ENCODE measurements at places on chromosomes 4 and X.

DNA sequence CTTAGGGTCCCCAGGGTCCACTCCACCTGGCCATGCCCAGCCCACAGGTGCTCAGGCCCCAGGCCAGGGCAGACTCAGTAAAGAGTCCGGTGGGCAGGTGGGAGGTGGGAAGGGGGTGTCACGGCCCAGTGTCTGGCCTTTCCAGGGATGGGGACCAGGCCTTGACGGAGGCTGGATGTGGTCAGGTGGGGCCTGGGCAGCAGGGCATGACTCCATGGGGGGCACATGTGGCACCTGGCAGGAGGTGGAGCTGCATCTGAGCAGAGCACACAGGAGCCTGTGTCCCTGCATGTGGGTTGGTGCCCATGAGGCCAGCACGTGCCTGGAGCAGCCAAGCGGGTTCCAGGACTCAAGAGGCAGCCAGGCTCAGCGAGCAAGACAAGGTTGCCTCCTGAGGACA, 132.9 kb downstream of the FAM53A start:
- no peak for DNase-seq

GRCh38 chr4:65202853-65203236, 467.4 kb downstream of the EPHA5 start:
- no peak for DNase-seq

- DNase-seq: no peak
Observed at GRCh38 chrX:130173190-130173895, 1.6 kb downstream of the RAB33A start.

DNA sequence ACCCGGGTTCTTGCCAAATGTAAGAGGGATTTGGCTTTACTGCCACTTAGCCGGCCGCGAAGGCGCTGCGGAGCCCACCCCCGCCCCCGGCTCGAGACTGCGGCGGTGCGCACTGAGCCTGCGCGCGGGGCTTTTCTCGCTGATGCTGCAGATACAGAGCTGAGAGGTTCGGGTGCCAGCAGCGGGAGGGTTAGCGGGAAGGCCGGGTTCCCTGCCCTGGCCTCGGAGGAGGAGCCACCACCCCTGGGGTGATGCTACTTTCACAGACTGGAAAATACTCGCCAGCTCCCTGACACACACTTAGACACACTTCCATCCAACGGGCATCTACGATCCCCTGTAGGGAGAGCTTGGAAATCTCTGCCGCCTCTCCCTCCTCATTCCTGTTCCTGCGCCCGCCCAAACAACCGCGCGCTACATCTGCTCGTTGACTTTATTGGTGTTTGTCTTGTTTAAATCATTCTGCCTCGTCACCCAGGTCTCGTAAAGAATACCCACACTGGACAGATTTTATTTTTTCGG, 2.1 kb upstream of the PCDH7 start:
- DNase-seq: no peak

DNA sequence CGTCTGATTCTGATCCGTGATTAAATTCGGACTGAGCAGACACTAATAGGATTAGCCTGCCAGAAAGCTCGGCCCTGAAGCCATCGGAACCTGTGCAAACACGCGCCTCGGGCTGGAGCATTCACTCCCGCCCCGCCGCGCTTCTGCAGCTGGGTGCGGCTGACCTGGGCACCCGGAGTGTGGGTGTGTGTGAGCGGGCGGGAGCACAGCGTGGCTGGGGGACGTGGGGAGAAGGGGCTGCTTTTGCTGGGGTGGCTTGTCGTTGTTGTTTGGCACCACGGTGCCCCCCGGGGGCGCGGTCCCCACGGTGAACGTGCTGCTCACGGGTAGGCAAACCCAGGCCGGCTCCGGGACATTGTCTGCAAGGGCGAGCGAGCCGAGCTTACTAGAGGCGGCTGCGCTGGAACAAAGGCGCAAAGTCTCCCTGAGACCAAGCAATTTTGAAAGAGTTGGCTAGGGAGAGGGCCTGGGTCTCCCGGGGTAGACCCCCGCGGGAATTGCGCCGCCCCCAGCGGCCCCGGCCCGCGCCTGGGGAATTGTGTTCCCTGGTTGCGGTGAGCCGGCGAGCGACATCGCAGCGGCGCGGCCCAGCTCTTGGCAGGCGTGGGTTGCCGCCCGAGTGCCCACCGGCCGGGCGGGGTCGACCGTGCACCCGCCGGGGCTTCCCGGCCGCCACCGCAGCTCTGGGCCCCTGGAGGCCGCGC, 1.4 kb downstream of the MAMLD1 start:
- DNase-seq: no peak

DNA sequence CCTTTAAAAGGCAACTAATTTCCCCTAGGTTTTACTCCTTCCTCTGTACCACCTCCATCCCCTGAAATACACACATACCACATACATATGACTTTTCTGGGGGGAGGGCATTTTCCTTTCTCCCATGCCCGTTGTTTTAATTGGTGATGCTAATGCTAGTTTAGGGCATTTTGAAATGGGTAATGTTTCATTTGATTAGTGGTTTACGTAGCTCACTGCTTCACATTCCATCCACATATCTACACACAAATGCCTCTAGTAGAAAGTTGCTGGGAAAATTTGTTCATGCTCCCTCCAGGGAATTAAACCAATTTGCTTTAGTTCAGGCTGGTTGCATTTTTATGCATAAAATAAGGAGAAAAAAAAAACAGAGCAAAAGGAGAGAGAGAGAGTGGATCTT, 231.2 kb downstream of the FRAS1 start:
- DNase-seq: no peak

DNA sequence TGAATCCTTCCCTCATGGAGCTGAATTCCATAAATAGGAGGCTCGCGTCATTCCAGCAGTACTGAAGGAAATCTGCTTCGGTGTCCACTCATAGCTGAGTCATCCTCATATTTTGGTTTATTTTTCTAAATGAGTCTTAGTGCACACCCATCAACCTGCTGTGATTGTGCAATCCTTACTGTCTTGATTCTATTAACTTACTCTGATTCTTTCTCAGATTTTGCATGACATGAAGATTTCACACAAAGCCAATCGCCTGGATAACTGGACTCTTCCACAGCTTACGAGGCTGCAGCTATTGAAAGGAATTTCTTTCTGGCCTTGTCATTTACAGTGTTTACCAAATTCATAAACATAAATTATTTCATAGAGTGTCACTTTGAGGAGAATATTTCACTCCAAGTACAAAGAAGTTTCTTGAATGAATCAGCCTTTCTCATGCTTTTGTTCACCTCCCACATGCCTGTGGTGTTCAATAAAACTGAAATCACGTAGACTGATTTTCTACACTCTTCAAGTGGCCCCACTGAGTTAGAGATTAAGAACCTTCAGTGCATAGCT, 207.6 kb upstream of the SLITRK2 start:
- DNase-seq: peak; percentile 34

DNA sequence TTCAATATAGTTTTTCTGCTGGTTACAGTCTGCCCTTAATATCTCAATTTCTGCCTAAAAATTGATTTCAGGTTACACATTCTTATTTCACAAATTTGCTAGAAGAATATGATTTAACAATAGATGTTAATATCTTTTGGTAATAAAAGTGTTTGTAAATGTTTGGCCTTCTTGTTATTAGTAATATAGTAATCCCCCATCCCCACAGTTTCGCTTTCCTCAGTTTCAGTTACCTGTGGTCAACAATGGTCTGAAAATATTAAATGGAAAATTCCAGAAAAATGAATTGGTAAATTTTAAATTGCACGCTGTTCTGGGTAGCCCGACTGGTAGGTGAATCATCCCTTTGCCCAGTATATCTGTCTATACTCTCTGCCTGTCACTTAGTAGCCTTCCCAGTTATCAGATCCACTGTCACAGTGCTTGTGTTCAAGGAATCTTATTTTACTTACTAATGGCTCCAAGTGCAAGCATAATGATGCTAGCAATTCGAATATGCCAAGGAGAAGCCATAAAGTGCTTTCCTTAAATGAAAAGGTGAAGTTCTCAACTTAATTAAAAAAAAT, 3.5 kb upstream of the BMP2K start:
- no peak for DNase-seq

GRCh38 chr4:169293343-169294176, 22.8 kb upstream of the SH3RF1 start:
- no peak for DNase-seq

GRCh38 chr4:5478697-5479096, 229.7 kb downstream of the EVC2 start:
- DNase-seq: no peak

- DNase-seq: peak; percentile 21
Observed at GRCh38 chr4:2041239-2042130, 17.6 kb upstream of the NAT8L start.

DNA sequence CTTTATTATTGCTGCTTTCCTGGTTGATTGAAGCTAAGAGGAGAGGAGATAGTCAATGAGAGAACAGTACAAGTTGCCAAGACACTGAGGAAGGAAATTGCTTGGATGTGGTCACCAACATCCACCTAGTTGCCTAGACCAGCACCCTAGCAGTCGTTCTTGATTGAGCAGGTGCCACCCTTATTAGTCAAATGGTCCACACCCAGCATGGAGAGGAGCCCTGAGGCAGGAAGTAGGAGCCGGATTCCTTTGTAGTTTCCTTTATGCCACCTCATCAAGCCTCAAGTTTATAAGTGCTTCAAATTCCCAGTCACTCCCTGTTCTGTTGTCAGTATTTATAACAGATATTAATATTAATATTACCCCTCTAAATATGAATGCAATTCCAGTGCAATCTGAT, 19.1 kb downstream of the PAGE2 start:
- DNase-seq: no peak

DNA sequence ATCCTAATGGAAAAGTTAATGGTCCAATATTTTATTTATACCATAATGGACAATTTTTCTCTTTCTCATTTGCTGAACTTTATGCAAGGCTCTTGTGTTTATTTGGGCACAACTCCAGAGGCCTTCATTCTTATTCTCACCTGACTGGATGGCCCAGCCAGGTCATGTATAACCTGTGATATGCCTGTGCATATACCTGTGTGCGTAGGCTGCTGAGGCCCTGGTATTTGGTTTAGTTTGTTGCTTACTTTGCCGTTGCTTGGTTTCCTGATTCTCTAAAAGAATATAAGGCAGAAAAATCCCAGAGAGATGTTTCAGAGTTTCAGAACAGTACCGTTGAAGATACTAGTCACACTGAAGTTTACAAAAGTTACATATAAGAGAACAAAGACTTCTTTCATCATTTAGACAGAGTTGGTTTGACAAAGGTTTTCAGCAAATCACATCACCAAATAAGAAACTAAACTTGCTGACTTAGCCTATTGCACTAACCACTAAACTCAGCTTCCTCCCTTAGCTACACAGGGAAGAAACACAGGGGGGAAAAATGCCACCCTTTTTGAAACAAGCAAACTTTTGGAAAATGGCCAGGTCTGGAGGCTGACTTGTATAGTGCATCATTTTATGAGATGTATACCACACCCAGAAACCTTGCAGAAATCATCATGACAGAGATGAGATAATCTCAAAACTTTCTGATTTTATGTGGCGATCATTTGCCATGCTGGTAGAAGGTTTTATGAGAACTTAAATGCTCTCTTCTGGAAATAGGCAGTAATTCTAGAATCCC, 248.5 kb downstream of the GRIA3 start:
- DNase-seq: no peak

GRCh38 chrX:153474718-153475117, 4.3 kb upstream of the HAUS7 start:
- DNase-seq: no peak

- DNase-seq: no peak
Observed at GRCh38 chr4:24837781-24838180, 42.4 kb downstream of the SOD3 start.

- DNase-seq: no peak
Observed at GRCh38 chrX:71198066-71198465, 25.0 kb upstream of the GJB1 start.

GRCh38 chrX:132153166-132153565, 25.3 kb upstream of the FRMD7 start:
- no peak for DNase-seq

GRCh38 chrX:70636218-70636617, 191.6 kb downstream of the DLG3 start:
- no peak for DNase-seq

DNA sequence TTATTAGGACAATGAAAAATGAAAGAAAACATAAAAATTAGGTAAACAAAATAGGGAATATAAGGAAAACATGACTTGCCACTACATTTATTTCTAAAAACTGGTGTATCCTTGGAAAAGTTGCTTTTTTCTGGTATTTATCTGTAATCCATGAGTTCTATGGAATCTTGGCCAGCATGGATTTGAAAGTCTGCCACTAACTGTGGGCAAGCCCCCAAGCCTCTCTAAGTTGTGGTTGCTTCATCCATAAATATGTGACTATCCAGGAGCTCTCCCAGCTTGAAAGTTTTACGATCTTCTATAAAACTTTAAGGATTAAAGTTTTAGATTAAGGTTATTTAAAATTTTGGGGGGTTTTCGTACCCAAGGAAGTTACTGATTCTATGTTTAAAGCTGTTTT, 21.8 kb downstream of the RPS6KA3 start:
- no peak for DNase-seq

GRCh38 chrX:118675326-118675965, 52.0 kb upstream of the IL13RA1 start:
- DNase-seq: no peak

DNA sequence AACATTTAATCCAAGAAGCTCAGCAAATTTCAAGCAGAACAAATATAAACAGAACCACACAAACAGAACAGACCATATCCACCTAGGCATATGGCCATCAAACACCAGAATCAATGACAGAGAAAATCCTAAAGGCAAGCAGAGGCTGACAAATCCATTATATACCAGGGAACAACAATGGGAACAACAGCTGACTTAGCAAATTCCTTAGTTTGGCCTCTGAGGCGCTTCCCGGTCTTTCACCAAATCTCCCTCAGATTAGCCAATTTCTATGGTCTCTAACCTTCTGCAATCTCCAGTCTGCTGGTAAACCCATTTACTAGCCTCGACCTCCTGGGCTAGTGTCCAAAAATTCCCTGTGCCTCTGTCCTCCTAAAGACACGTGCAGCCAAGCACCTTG, 59.2 kb downstream of the GPR143 start:
- DNase-seq: no peak

DNA sequence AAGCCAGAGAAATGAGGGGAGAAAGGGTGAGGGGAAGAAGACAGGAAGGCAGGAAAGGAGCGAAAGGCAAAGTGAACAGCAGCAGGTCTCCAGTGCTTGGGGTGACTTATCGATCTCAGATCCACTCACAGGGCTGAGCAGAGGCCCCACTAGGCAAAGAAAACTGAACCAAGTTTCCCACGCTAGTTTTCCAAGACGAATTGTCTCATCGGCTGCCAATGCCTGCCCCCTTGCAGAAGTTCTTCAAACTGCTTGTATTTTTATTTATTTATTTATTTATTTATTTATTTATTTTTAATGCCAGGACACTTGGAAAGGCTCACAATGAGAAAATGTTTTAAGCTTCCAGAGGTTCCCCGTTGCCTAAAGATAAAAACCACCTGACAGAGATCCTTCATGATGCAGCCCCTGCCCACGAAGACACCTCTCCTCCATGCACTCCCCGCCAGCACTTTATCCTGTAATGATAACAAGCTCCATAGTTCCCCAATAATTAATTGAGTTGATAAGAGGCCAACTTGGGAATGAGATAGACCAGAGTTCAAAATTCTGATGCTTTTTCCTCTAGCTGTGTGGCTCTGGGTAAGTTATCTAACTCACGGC, 43.2 kb downstream of the QDPR start:
- DNase-seq: no peak

Data from kidney glomerular epithelial cell (primary cell).